CD4-positive, alpha-beta T cell treated with Interleukin-6 for 4 hours (primary cell): ENCODE measurements at places on chromosomes 6 and 20.

GRCh38 chr20:63568986-63569949 is 4.8 kb downstream of the HELZ2 start:
- DNase-seq = no peak

DNA sequence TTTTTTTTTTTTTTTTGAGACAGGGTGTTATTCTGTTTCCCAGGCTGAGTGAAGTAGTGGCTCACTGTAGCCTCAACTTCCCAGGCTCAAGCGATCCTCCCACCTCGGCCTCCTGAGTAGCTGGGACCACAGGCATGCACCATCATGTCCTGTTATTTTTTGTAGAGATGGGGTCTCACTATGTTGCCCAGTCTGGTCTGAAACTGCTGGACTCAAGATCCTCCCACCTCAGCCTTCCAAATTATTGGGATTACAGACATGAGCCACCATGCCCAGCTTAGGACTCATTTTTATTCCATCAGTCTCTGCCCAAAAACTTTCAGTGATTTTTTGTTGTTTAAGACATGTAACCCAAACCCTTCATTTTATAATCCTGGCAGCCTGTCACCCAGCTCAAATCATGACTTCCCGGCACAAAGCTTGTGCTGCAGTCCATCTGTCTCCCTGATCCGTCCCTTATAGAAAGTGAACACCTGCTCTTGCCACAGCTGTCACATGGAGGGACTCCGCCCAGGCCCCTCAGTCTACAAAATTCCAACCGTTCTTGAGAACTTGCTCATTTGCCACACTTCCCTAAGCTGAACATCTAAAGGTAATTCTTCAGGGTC is 183.9 kb upstream of the JARID2 start:
- no peak for DNase-seq

GRCh38 chr6:15575357-15576033 is 87.3 kb downstream of the DTNBP1 start:
- no peak for DNase-seq

- DNase-seq = no peak
Measured at GRCh38 chr6:157645201-157645795, 177.7 kb upstream of the SNX9 start.

DNA sequence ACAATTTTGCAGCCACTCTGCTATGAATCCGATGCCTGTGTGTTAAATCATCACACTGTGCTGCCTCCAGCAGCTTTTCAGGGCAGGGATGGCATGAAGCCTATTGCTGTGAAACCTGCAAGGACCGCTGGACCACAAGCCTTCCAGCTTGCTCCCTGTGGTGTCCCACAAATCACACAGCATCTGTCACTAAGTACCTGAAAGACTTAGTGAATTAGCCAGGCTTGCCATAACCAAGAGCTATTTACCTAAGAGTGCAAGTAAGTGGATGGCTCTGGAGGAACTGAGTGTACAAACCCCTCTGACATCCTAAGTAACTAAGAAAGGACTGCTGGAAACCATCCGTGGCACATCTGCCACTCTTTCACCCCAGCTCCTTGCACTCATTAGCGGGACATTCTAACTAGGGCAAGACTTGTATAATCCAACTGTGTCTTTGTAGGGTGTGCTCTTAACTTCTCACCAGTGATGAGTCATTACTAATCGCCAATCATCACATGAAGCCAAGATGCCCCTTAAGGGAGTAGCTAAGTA is 34.7 kb downstream of the FOXQ1 start:
- DNase-seq = no peak

DNA sequence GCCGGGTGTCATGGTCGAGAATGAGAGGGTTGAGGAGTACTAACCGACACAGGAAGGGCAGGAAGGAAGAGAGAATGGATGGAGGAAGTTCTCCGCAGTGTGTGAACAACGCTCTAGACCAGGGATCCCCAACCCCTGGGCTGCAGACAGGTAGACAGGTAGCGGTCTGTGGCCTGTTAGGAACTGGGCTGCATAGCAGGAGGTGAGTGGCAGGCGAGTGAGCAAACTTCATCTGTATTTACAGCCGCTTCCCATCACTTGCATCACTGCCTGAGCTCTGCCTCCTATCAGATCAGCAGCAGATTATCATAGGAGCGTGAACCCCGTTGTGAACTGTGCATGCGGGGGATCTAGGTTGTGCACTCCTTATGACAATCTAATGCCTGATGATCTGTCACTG is 62.0 kb downstream of the SULF2 start:
- no peak for DNase-seq

- DNase-seq = no peak
Measured at GRCh38 chr20:24378661-24379483, 90.6 kb upstream of the SYNDIG1 start.

DNA sequence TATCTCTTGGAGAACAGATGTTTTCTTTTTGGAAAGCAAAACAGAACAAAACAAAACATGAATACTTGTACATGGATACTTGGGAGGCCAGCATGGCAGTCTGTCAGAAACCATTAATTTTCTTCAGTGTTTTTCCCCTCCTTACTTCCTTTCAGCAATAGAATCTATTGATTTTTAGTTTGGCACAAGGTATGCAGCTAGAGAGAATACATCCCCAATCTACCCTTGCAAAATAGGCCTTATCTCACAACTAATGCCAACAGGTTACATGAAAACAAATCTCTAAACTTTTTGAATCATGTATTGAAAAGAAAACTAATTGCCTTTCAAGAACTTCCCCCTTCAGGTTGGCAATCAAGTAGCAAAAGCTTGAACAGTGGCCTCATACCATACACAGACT is 2.8 kb downstream of the PGK2 start:
- DNase-seq = no peak

DNA sequence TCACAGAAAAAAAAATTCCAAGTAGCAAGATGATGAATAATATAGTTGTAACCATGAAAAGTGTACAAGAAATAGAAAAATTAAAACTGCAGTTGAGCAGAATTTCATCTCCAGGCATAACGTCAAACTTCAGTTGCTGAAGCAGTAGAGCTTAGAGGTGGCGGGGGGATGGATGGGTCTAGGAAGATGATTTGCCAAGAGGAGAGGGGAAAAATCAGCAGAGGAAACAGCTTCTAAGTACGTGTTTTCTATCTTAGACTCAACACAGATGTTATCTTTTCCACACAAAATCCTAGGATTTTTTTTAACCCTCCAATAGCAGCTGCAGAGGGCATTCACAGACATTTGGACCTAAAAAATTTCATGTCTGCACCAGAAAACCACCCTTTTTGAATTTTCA is 136.0 kb downstream of the OPN5 start:
- no peak for DNase-seq

DNA sequence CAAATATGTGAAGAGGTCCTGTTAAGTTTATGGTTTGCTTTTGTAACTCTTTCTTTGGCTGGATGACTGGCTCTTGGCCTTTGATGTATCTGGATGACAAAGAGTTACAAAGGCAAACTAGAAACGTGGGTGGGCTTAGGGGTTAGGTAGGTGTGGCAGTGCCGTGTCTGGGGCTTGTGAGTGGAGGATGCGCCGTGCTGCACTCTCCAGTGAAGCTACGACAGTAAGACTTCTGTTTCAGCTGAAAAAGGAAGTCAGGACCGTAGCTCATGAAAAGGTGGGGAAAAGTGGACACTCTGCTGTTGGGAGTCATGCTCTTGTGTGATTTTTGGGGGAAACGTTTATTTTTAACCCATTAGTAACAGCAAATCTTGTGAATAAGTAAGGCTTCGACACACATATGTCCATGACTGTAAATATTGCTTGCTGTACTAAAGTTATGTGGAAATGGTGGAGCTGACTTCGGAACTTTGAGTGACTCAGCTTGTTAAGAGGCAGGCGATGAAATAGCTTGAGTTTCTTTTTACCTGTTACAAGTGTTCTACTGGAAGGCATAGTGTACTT is 45.6 kb downstream of the DUSP22 start:
- DNase-seq = peak; percentile 22

DNA sequence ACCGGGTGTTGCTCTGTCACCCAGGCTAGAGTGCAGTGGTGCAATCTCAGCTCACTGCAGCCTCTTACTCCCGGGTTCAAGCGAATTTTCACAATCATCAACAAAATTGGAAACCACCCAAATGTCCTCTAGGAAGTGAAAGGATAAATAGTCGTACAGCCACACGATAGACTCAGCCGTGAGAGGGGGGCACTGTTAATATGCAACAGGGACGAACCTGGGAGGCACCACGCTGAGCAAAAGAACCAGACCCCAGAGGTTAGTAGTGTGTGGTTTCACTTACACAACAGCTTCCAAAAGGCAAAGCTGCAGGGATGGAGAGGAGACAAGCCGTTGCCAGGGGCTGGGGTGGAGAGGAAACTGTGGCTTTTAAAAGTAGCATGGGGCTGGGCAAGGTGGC is 30.1 kb upstream of the NTSR1 start:
- no peak for DNase-seq

DNA sequence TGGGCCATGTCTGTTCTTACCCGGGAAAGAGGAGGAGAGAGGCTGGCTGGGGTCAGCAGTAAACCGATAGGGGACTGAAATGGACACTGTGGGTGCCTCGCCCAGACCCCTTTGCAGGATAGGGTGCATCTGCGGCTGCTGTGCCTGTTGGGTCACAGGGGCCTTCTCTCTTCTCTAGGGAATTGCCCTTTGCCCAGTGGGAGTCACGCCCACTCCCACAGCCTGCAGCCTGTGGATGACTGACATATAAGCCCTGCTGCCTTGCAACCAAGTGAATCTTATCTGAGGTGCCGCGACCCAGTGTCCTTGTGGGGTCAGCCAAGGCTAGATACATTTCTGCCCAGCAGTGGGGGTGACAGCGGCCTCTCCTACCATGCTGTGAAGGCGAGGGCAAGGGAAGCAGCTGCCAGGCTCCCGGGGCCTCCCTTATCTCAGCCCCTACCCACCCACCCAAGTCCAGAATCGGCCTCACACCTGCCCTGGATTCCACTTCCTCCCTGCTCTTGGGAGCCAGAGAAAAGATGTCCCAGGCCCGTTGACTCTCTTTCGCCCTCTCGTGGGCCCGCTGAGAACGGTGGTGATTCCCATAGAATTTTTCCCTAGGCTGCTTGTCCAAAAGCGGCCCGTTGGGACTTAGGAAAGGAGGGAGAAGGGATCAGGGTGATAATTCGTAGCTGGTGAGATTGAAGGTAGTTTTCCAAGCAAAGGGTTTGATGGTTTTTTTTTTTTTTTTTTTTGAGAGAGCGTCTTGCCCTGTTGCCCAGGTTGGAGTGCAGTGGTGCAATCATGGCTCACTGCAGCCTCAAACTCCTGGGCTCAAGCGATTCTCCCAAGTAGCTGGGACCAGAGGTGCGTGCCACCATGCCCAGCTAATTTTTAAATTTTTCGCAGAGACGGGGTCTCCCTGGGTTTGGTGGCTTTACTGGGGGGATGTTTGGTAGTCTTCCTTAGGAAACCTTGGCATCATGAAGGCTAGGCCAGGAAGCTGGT is 76.4 kb upstream of the RNF24 start:
- DNase-seq = peak; percentile 60

GRCh38 chr20:54585217-54585616 is 109.8 kb downstream of the DOK5 start:
- DNase-seq = no peak

DNA sequence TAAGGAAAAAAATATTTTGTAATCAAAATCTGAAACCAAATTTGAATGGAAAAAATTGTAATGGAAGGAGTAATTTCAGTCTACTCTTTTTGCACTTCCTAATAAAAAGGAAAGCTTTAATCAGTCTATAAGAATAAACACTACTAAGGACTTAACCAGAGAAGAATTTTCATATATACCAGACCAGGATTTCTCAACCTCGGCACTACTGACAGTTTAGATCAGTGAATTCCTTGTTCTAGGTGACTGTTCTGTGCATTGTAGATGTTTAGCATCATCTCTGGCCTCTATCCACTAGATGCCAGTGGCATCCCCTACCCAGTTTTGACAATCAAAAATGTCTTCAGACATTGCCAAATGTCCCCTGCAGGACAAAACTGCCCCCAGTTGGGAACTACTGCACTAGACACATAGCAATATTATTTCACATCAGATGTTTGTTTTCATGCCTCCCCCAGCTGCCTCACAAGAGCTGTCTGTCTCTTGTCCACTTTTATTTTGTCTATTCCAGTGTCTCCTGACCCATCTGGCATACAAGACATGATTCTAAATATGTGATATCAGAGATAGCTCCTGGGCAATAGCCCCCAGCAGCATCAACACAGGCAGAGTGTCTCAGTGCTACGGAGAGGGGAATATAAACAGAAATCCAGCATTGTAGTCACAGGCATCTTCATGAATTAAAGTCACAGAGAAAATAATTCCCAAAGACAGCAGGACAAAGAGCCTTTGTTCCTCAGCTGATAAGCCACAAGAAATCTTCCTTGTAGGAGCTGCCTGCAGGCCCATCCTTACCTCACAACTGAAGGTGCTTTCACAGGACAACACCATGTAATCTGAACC is 27.0 kb downstream of the DNAAF9 start:
- no peak for DNase-seq

DNA sequence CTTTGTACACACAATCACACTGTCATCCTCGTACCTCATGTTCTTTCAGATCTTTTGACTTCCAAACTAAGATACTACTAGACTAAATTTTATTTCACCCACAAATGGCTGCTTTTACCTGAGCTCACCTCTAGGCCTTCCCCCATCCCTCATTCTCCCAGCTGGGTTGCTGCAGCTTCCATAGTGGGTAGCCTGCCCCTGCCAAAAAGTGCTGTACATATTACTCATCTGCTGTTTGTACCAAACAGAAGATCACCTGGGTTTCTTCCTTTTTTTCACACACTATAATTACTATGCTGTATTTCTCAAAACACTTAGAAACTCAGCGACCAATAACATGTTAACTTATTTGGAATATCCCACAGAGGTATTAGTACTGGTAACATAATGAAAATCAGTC is 267.6 kb upstream of the PRDM1 start:
- DNase-seq = no peak

DNA sequence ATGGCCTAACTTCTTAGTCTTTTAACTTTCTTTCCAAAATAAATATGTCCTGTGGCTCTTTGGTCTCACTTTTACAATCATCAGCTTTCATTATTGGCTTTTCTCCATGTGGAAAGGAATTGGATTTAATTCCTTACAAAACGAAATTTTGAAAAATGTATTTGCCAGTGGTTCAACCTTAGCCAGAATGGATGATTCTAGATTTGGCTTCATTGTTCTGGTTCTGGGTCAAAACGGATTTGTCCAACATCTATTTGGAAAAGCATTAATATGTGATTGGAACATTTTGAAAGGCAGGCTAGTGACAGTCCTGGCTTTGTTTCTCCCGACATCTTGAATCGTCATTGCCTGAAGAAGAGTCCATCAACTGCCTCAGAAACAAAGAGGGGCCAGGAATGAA is 59.2 kb downstream of the TENT5A start:
- DNase-seq = no peak

- DNase-seq = no peak
Measured at GRCh38 chr6:164345806-164346496, 931.4 kb downstream of the QKI start.

- DNase-seq = no peak
Measured at GRCh38 chr6:10690651-10691445, 3.6 kb downstream of the C6orf52 start.

GRCh38 chr6:91713911-91714310 is 1127.0 kb upstream of the MAP3K7 start:
- DNase-seq = no peak

- peak; percentile 81 for DNase-seq
Measured at GRCh38 chr6:20366082-20366830, 35.4 kb upstream of the E2F3 start.
